ENCODE measurements at places on chromosomes 6 and 20. TPM values are rescaled to one million over a fixed set of nuclear protein-coding genes. Genes with fewer than 3 reads are reported as not detected.

The PDYN gene
- not detected for total RNA-seq

The ENPP3 gene
- 1.5 TPM for total RNA-seq

The ZDHHC14 gene
- 8.6 TPM for total RNA-seq

The LINC00237 gene
- total RNA-seq = not detected

The FIG4 gene
- total RNA-seq = 15.2 TPM

The POLR1C gene
- 24.6 TPM for total RNA-seq

The GINS1 gene
- 14.9 TPM for total RNA-seq

The TP53TG5 gene
- total RNA-seq = not detected

The FAM209A gene
- not detected for total RNA-seq

The GNAS-AS1 gene
- not detected for total RNA-seq

The FRK gene
- under 0.01 TPM for total RNA-seq

The PRIM2 gene
- 14.9 TPM for total RNA-seq

The ARMH2 gene
- total RNA-seq = not detected

The ZNF391 gene
- 0.50 TPM for total RNA-seq

The BPIFB1 gene
- not detected for total RNA-seq

The IFT52 gene
- 25.6 TPM for total RNA-seq

The PFDN4 gene
- 48.4 TPM for total RNA-seq

The WFDC5 gene
- total RNA-seq = not detected

The GSTA1 gene
- total RNA-seq = not detected

The DSP gene
- total RNA-seq = 59.2 TPM

The FAM217A gene
- not detected for total RNA-seq

The MAP7 gene
- total RNA-seq = 0.63 TPM

The EBF4 gene
- total RNA-seq = under 0.01 TPM

The SLC17A1 gene
- not detected for total RNA-seq

The VPS16 gene
- 42.3 TPM for total RNA-seq

The SLC17A3 gene
- total RNA-seq = not detected

The ASIP gene
- not detected for total RNA-seq

The ZNF334 gene
- 0.97 TPM for total RNA-seq

The CDS2 gene
- 78.1 TPM for total RNA-seq

The TTK gene
- 12.1 TPM for total RNA-seq

The BTNL2 gene
- total RNA-seq = not detected

The VSX1 gene
- not detected for total RNA-seq

The SPATS1 gene
- not detected for total RNA-seq

The DZANK1 gene
- total RNA-seq = 0.49 TPM

The PRDM13 gene
- not detected for total RNA-seq

The ZMYND8 gene
- 11.8 TPM for total RNA-seq

All from bladder microvascular endothelial cell (primary cell).